ENCODE measurements at places on chromosomes 6 and 20.

DNA sequence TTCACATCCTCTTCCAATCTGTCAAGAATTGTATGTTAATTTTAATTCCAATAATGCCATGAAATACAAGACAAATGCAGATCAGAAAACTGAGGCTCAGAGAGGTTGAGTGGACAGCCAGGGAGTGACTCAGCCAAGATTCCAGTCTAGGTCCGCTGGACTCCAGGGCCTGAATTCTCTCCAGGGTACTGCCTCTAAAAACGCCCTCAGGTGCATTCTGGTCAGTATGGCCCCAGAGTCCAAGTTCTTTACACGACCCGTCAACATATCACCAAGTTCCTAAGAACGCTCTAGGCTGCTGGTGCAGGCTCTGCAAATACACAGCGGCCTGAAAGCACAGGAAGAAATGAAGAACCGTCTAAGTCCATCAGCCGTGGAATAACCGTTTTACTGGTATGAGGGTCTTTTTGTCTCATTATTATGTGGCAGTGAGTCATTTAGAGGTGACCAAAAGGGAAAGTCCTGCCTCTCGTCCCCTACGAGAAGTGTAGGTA is 709 bp upstream of the ASXL1 start:
- DNase-seq: no peak

DNA sequence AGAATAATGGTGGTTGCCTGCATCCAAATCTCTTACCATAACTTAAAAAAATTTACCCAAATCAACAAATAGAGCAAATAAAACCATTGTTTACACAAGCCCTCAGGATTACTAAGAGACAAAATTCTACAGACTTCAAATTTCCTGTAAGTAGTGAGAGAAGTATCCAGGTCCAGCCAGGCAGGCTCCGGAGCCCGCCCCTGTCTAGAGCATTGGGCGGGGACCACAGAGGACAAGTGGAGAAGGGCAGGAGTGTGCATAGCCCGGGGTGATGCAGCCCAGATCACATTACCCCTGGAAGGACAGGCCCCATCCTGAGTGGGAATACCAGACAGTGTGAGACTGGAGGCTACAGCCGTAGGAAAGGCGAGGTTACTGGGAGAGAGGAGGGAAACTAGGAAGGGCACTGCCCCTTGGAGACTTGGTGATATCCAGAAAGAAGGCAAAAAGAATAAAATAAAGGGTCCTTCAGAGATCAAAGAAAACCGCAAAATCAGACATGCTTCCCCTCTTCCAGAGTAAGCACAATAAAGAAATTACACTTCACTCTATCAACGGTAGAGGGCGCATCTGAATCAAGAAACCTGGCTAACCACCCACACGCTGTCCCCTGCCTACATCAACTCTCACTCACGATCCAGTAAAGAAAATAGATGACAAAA is 26.6 kb downstream of the RIN2 start:
- peak; percentile 90 for DNase-seq

DNA sequence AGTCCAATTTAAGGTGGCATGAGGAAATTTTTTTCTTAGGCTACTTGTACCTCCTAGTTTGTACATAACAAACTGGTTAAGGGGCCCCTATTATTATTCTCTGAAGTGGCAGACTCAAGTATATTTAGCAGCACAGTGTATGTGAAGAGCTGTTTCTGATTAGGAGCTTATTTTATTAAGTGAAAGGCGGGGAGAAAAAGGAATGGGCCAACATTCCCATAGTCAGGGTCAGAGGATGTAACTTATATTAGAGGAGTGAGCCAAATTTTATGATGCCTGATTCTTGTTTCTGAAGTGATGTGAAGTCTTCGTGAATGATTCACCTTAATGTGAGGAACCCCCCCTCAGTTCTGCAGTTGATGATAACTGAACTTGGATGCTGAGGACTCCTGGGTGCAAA is 2.8 kb downstream of the HECA start:
- no peak for DNase-seq

DNA sequence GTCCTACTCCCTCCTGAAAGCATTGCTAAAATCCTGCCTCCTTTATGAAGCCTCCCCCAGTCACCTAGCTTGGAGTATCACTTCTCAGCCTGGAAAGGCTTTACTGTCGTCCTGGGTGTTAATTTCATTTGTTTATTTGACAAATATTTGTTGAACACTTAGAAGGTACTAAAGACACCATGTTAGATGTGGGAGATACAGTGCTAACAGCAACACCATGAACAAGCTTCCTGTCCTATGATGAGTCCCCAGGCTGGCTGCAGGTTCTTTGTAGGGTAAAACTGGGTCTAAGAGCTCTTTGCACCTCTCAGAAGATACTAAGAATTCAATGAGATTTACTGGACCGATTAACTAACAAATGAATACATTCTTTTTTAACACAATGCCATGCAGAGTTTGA is 109.2 kb upstream of the TMEM170B start:
- no peak for DNase-seq

DNA sequence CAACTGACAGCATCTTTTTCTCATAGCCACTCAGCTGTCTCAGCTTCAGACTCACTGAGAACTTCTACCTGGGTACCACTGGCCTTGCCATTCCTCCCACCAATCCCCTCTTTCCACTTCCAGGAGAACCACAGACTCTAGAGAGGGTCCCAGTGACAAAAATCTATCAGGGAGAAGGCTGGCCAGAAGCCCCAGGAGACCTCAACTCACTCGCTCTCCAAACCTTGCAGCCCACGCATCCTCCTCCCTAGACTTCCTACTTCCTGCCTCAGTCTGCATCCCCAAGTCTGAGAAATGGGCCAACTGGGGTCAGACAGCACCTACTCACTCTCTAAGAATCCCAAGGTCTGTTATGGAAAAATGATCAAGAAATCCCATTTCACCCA is 1.2 kb downstream of the TMEM239 start:
- no peak for DNase-seq

GRCh38 chr6:16785496-16785895 is 24.2 kb upstream of the ATXN1 start:
- no peak for DNase-seq

DNA sequence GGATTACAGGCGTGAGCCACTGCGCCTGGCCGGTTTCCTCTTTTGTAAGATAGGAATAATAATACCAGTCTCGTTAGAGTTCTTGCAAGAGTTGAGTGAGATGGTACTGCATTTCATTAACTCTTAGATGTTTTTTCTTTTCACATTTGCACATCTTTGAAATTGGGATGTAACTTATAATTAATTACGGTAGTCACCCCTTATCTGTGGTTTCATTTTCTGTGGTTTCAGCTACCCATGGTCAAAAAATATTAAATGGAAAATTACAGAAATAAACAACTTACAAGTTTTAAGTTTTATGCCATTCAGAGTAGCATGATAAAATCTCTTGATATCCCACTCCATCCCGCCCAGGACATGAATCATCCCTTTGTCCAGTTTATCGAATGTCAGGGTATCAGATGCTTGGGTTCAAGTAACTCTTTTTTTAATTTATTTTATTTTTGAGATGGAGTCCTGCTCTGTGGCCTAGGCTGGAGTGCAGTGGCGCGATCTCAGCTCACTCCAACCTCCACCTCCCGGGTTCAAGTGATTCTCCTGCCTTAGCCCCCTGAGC is 15.4 kb downstream of the PTK7 start:
- DNase-seq: no peak

GRCh38 chr20:14992153-14992552 is 654.7 kb upstream of the FLRT3 start:
- DNase-seq: no peak

DNA sequence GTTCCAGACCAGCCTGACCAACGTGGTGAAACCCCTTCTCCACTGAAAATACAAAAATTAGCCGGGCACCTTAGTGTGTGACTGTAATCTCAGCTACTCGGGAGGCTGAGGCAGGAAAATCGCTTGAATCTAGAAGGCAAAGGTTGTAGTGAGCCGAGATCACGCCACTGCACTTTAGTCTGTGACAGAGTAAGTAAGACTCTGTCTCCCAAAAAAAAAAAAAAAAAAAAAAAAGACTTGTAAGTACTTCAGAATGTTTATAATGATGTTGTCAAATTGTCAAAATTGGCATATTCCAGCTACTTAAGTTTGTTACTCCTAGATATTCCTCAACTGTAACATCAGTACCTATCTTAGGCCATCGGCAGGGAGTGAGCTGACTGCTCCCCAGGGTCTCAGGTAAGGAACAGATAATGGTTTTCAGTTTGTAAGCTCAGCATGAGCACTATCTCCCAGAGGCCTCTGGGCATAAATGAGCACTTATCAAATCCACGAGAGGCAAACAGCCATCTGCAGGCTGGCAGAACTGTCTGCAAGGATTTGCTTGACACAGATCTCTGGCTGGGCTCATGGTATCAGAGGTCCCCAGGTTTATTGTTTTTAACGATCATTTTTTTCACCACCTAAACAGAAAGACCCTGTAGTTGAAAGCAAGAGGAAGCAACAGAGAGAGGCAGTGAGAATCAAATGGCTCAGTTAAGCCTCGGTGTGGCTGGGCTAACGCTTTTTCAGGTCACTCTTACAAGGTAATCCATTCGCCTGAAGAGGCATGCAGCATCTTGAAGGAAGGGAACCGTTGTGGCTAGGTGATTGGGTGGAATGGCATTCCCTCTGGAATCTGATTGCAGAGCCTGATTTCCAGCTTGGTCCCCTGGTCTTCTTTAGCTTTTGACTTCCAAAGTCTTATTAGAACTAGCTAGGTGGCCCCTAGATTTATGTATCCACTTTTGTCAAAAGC is 115.9 kb downstream of the LY86 start:
- no peak for DNase-seq

GRCh38 chr6:153167061-153167891 is 36.2 kb upstream of the RGS17 start:
- peak; percentile 57 for DNase-seq

DNA sequence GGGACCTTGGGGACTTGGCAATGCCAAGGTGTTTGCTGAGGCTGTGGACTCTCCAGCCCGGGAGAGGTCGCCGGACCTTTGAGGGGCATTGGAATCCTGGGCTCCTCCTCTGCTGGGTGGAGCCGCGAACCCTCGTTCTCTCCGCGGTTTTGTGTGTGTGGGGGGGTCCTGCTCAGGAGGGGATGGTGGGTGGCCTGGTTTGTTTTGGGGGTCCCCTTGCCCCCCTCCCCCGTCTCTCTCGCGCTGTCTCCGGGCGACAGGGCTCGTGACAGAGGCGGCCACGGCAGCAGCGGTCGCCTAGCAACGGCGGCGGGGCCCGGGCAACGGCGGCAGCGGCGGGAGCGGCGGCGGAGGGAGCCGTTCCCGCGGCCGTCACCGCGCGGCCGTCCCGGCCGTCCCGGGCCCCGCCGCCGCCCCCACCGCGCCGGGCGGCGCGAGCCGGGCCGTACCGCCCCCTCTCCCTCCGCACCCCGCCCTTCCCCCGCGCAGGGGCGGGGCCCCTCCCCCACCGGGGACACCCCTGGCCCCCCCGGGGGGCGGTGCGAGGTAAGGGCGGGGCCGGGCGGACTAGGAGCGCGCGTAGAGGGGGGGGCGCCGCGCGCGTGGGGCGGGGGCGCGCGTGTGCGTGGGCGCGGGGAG is 7.8 kb downstream of the SYNGAP1 start:
- no peak for DNase-seq

GRCh38 chr6:150491131-150491810 is 108.4 kb upstream of the PLEKHG1 start:
- DNase-seq: no peak

DNA sequence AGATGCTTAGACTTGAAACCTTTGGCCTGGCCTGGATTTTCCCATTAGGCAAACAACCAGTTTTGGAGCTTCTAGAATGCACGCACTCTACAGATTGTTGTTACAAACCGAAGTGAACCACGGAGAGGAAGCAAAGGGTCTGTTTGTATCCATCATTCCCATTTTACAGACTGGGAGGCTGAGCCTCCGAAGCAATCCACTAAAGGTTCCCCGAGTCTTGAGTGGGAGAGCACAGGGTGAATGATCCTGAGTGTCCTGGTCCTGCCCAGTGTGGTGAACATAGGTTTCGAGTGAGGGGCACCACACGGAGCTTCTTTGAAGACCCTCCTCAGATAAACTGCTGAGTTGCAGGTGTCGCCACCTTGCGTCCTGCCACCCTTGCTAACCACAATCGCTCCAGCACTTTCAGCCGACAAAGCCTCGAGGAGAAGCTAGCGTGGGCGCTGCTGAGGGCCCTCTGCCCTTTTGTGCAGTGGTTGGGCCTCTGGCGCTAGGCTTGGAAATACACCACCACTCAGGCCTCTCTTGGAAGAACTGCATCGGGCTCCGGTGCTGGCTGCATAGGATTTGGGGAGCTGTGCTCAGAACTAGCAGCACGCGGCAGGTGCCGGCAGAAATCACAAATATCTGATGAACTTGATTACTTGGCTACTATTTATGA is 1.4 kb upstream of the PRDM13 start:
- no peak for DNase-seq

- peak; percentile 96 for DNase-seq
Observed at GRCh38 chr20:32067234-32067821, 15.3 kb downstream of the HCK start.

- no peak for DNase-seq
Observed at GRCh38 chr6:53290537-53291510, 57.9 kb downstream of the ELOVL5 start.

DNA sequence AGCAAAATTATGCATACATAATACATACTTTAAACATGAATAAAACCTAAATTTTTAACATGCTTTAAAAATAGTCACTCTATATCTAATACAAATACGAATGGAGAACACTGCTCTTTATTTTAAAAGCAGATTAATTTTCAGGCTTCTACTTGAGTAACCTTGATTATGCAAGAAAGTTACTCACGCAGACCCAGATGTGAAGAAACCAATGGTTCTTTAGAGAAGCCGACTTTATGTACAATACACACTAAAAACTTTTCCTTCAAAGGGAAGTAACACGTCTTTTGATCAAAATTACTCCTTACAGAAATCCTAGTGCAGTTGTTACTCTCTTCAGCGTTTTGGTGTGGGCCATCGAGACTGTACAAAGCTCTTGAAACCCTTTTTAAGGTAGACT is 136.9 kb upstream of the SLC22A16 start:
- DNase-seq: no peak

DNA sequence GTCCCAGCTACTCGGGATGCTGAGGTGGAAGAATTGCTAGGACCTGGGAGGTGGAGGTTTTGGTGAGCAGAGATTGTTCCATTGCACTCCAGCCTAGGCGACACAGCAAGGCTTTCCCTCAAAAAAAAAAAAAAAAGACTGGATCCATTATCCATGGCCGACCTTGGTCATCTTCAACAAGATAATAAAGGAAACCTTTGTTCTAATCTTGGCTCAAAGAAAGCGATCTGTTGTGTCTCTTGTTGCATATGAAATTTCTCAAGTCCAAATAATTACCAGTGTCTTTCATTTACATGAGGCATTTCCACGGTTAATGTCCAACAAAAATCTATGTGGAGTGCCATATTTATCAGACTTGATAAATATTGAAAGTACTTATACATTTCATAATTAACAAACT is 23.7 kb upstream of the KIF16B start:
- no peak for DNase-seq

GRCh38 chr6:25136854-25137253 is 142.3 kb upstream of the CARMIL1 start:
- no peak for DNase-seq

GRCh38 chr20:57707320-57707719 is 2.5 kb downstream of the PMEPA1 start:
- no peak for DNase-seq

- no peak for DNase-seq
Observed at GRCh38 chr6:12208190-12208589, 82.0 kb upstream of the EDN1 start.

Data from HS-27A (cell line).